ENCODE measurements at places on chromosomes 11 and 22. TPM values are rescaled to one million over a fixed set of nuclear protein-coding genes. Genes with fewer than 3 reads are reported as not detected.
A peak's percentile ranks its signal among the peaks of the same experiment; 100 is the strongest.

DNA sequence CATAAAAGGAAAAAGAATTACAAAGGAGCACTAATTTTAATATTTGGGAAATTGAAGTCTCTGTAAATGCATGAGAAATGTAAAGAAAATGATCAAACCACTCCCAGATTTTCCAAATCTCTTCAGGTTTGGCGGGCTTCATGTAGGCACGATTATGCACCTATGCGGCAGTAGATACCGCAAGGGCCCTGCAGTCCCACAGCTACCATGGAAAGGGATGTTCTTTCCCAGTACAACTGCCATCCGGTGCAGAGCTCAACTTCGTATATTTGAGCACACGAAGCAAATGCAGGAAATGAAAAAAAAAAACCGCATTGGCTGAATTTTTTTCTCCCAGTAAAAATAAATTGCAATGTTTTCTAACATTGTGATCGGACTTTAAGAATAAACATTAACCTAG is 1.4 kb downstream of the SLC17A6 start:
- no peak for DNase-seq

Gene CREB3L1
- not detected for total RNA-seq

Gene CHID1
- total RNA-seq: 32.8 TPM

GRCh38 chr11:74783241-74783871 is 34.7 kb downstream of the RNF169 start:
- peak; percentile 86 for DNase-seq

DNA sequence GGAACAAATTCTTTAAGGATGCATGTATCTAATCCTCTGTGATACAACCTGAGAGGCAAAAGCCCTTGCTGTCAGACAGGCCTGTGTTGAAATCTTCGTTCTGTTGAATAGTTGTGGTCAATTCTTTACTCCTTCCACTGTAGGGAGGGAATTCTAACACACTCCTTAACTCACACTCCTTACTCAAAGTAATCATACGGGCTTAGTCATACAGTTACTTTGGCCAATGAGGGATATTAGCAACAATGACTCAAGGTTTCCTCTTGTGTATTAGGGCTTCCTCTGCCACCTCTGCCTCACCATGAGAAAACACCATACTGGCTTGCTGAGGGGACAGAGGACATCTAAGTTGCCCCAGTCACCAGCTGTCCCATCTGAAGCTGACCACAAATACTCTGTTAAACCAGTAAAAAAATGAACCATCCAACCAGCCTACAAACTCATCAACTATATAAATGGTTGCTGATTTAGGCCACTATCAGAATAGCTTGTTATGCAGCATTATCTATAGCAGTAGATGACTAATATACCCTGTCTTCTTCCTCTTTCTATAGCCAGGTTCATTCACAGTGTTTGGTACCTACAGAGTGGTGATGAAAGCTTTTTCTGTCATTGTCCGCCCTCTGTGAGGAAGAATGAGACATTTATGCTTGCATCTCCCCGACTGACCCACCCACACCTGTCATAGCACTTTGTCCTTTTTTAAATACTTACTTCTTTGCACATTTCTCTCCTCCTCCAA is 322.8 kb upstream of the SYN3 start:
- no peak for DNase-seq

DNA sequence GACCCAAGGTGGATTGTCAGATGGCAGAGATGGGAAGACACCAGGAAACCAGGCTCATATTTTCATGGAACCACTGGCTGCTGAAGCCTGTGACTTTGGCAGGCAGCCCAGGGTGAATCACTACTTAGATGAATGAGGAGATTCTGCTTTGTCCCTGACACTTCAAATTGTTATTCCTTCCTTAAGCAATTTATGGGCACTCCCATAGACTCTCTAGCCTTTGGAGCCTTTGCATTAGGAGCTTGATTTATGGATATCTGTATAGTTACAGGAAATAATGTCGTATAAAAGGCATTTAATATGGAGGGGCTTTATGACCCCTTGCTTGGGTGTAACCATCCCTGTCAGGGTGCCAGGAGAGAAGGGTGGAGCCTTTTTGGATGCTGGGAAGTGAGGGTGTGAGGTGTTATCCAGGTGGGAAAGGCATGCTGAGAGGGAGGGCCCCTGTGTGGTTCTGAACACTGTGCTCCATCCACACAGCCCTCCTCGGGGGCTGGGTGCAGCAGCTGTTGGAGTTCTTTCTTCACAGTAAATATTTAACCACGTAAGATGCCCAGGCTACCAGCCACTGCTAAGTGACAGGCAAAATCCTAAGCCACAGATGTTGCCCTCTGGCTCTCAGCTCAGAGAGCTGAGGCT is 35.3 kb downstream of the IL18 start:
- no peak for DNase-seq

- DNase-seq: no peak
Observed at GRCh38 chr22:27834364-27835185, 33.0 kb upstream of the MN1 start.

- no peak for DNase-seq
Observed at GRCh38 chr11:13288375-13289029, 10.9 kb downstream of the BMAL1 start.

GRCh38 chr11:16012125-16012751 is 344.1 kb downstream of the SOX6 start:
- DNase-seq: no peak

- no peak for DNase-seq
Observed at GRCh38 chr22:31106731-31107177, 614 bp downstream of the SELENOM start.

Gene LGR4
- 0.04 TPM for total RNA-seq

DNA sequence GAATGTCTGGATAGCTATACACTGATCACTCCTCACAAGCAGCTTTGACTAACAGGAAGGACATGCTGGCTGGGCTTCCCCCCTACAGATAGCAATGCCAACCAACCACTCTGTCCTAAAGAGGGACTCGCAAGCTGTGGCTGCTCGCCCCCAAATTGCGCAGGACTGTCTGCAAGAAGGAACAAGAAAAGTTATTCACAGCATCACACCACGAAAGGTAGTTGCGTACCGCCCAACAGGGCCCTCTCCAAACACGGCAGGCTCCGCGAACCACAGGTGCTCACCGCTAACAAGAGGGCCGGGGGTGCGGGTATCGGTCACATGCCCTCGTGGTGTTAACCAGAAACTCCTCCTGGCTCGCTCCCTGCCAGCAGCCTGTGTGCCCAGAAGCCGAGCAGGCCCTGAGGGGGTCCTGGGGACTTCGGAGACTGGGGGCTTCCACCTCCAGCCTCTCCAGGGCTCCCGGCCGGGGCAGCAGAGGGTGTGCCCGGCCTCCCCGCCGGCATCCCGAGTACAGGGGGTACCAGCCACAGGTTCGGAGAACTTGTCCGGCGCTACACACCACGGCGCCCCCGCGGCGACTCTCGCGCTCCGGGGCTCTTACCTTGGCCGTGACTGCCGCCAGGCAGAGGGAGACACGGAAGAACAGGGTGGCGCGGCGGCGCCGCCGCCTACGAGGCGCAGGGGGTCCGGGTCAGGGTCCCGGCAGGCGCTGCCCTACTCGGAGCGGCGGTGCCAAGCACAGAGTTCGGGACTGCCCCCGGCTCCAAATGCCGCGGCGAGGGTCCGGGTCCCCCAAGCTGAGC is 682 bp downstream of the LARGE1 start:
- DNase-seq: no peak

Gene APOBEC3H
- not detected for total RNA-seq

DNA sequence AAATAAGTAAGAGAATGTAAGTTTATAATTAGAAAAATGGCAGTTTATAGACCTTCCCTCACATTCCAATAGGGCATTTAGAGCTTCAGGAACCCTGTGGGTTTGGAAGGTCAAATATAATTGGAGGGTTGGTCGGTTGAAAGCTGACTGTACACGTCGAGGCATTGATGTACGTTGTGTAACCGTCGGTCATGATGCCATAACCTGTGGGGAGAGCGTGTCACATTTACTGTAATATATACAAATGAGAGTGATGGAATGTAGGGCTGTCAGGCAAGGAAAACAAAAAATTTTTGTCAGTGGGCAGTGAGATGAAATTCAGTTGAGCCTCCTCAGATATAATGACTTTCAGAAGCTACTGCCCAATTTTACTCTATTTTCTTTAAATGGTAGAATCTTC is 88.5 kb downstream of the ARL14EP start:
- no peak for DNase-seq

Gene TMEM135
- 228 TPM for total RNA-seq
